ENCODE measurements at places on chromosomes 2 and 18. TPM values are rescaled to one million over a fixed set of nuclear protein-coding genes. Genes with fewer than 3 reads are reported as not detected.

Gene ATP6V1B1
- 0.74 TPM for total RNA-seq

GRCh38 chr2:33411765-33412164 is 64.7 kb upstream of the RASGRP3 start:
- DNase-seq = no peak

Gene CTLA4
- total RNA-seq = 0.37 TPM

Gene TXNDC2
- total RNA-seq = 0.12 TPM

- no peak for DNase-seq
Measured at GRCh38 chr2:43333656-43334144, 107.3 kb upstream of the ZFP36L2 start.

- no peak for DNase-seq
Measured at GRCh38 chr2:28173377-28173776, 219.3 kb upstream of the FOSL2 start.

GRCh38 chr2:233400961-233401360 is 46.7 kb downstream of the DGKD start:
- DNase-seq = no peak

Gene FSIP2
- not detected for total RNA-seq

GRCh38 chr18:48892146-48892855 is 58.5 kb downstream of the SMAD7 start:
- DNase-seq = no peak

Gene EFR3B
- 0.96 TPM for total RNA-seq

Gene RSAD2
- not detected for total RNA-seq

DNA sequence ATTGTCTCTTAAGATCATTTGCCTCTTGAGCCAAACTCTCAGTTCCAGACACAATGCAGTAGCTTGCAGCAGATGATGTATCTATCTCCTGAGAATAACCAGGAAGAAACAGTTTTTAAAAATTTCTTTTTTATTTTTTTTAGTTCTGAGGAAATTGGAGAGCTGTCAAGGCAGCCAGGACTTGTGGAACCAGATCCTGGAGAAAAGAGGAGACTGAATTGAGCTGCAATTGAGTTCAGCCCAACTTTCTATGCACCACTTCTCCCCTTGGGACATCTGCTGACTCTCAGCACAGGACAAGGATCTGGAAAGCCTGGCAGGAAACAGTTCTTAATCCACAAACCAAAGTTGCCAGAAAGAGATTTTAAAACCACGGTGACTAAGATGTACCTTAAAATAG is 13.5 kb upstream of the CSRNP3 start:
- no peak for DNase-seq

- DNase-seq = no peak
Measured at GRCh38 chr2:118169359-118170005, 81.2 kb downstream of the INSIG2 start.

Gene CXCR2
- 0.15 TPM for total RNA-seq

GRCh38 chr2:101480764-101481163 is 5.9 kb upstream of the RFX8 start:
- no peak for DNase-seq

- no peak for DNase-seq
Measured at GRCh38 chr18:45328811-45329210, 286.5 kb upstream of the SLC14A2 start.

DNA sequence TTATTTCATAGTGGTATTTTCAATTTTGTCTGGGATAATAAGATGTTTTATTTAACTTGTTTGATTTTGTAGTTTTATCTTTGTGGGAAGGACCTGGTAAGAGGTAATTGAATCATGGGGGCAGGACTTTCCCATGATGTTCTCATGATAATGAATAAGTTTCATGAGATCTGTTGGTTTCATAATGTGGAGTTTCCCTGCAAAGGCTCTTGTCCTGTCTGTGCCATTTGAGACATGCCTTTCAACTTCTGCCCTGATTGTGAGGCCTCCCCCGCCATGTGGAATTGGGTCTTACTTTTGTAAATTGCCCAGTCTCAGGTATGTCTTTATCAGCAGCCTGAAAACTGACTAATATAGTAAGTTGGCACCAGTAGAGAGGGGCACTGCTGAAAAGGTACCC is 77.8 kb upstream of the ARHGAP15 start:
- DNase-seq = no peak

- no peak for DNase-seq
Measured at GRCh38 chr2:20111311-20112131, 60.1 kb upstream of the LAPTM4A start.

Gene AFF3
- total RNA-seq = 0.61 TPM

DNA sequence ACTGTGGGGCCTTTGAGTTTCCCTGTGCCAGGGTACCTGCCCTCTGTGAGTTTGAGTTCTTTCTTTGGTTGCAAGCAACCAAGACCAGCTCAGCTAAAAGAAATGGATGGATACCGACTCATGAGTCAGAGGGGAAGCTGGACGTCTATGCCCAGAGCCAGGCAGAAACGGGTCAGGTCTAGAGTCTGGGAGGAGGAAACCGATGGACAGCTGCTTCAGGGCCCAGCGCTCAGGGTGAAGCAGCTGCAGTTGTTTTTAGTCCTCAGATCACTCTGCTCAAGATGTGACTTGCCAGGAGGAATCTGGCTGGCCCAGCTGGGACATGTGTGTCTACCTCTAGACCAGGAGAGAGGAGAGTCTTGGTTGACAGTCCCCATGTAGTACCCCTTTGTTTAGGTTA is 10.1 kb upstream of the TYMS start:
- no peak for DNase-seq

- no peak for DNase-seq
Measured at GRCh38 chr2:47065343-47065742, 89.8 kb downstream of the STPG4 start.

Gene TRABD2A
- total RNA-seq = 4.6 TPM

DNA sequence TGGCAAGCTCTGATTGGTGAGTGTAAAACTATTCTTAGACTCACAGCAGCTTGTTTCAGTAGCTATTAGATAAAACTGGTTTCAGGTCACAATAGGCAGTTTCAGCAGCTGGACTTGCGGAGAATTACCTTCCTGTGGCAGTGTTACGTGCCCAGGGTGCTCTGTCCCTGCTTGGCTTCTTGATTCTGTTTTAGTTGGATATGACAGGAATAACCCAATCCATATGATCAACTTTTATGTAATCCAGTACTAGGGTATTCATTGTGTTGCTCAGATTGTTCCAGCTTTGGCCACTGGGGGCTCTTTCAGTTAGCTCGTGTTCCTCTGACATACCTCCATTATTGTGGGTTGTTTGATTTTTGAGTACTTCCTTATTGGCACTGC is 43.1 kb downstream of the INPP4A start:
- peak; percentile 39 for DNase-seq

DNA sequence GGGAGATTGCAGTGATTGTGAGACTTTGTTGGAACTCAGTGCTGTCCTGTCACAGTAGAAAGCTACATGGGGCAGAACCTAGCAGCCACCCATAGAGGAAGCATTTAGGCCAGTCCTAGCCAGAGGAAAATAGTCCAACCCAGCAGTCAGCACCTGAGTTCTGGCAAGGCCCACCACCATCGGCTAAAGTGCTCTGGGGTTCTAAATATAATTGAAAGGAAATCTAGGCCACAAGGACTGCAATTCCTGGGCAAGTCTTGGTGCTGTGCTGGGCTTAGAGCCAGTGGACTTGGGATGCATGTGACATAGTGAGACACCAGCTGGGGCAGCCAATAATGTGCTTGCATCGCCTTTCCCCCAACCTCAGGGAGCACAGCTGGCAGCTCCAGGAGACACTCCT is 28.9 kb upstream of the ACTR2 start:
- DNase-seq = no peak

GRCh38 chr2:173346035-173346434 is 8.6 kb upstream of the CDCA7 start:
- DNase-seq = no peak

GRCh38 chr18:7748251-7749007 is 181.3 kb downstream of the PTPRM start:
- DNase-seq = no peak

Gene NEU4
- total RNA-seq = 0.34 TPM

GRCh38 chr2:186460465-186460864 is 25.6 kb upstream of the ZC3H15 start:
- DNase-seq = no peak

DNA sequence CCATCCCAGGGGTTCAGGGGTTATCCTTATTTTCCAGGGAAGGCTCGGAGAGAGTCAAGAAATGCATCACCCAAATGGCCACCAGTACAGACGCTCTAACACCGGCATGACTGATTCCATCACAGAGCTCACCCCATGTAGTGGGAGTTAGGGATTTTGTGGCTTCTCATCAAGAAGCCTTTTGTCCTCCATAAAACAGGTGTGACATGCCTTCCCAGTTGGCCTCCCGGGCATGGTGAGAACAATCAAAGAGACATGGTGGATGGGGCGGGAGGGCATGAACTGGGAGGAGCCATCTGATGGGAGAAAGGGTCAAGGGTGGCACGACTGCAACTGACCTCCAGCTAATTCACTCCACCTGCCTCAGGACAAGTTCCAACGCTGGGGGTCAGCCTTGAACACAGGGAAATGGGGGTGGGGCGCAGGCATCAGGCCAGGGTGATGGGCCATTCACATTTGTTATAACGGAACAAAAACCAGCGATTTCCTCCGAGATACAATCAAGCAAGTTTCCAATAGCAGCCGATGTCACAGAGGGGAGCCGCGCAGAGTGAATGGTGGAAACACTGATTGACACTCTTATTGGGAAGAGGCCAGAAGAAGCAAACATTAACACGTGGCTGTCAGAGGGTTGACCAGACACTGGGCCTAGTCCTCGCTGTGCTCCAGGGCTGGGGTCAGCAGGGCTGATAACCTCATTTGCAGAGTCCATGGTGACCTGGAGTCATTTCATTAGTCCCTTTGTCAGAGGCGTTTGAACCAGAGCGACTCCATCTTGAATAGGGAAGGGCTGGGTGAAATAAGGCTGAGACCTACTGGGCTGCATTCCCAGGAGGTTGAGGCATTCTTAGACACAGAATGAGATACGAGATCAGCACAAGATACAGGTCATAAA is 80.5 kb upstream of the HPCAL1 start:
- DNase-seq = no peak

Gene LOXHD1
- not detected for total RNA-seq

DNA sequence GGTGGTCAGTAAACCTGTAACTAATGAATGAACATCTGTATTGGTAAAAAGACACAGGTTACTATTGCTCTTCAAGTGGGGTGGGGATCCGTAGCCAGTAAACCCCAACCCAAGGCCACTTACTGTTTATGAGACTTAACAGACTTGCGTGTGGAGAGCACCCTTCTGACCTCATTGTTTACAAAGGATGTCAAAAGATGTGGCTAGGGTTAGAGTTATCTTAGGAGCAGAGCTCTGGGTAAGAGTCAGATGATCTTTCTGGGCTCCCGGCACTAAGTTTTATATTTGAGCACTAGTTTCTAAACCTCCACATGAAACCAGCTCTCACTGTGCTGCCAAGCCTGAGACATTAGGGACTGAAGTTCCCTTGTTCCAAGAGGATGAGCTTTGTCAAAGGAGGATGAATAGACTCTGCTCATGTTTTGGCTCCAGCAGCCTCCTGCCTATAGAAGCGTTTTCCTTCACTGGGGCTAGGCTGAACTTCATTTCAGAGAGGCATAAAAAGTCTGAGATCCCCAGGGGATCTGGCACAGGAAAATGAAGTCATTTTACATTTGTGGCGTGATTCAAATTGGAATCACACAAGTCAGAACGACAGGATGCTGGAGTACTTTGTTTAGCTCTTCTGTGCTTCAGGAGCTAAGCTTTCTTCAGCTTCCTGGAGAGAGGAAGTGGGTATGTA is 403.1 kb upstream of the TRIB2 start:
- no peak for DNase-seq

- no peak for DNase-seq
Measured at GRCh38 chr18:78838183-78838582, 141.4 kb upstream of the SALL3 start.

DNA sequence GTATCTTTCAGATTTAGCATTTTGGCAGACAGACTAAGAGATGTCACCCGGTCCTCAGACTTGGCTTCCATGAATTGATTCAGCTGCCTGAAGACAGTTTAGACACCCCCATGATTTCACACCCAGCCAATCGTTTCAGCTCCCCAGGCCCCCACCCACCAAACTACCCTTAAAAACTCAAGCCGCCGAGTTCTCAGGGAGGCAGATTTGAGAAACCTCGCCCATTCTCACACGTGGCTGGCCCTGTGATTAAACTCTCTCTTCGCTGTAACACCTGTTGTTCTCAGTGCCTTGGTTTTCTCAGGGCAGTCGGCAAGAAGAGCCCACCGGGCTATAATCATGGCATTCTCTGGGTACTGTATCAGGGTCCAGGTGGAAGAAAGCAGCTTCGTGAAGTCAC is 35.2 kb downstream of the UXS1 start:
- DNase-seq = no peak

DNA sequence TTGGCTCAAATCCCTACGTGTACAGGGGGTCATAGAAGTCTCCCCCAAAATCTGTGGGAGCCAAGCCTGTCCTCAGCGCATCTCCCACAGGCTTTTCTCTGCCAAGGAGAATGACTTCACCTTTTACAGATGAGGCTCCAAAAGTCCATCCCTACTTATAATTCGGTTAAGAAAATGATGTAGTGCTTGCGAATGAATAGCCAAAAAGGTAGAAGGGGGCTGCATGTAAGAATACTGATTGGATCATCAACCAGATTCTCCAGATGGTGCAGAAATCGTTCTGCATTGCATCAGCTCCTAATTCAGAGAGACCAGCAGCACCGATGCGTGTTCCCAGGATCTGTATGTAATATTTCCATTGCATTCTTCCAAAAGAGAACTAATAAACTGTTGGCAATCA is 91.9 kb downstream of the EPHA4 start:
- DNase-seq = no peak

Gene SLC16A14
- total RNA-seq = 7.9 TPM

GRCh38 chr18:21636769-21637168 is 24.7 kb downstream of the SNRPD1 start:
- DNase-seq = no peak

- no peak for DNase-seq
Measured at GRCh38 chr2:168006498-168006897, 240.9 kb downstream of the STK39 start.

GRCh38 chr2:88747990-88748389 is 56.5 kb downstream of the RPIA start:
- no peak for DNase-seq

DNA sequence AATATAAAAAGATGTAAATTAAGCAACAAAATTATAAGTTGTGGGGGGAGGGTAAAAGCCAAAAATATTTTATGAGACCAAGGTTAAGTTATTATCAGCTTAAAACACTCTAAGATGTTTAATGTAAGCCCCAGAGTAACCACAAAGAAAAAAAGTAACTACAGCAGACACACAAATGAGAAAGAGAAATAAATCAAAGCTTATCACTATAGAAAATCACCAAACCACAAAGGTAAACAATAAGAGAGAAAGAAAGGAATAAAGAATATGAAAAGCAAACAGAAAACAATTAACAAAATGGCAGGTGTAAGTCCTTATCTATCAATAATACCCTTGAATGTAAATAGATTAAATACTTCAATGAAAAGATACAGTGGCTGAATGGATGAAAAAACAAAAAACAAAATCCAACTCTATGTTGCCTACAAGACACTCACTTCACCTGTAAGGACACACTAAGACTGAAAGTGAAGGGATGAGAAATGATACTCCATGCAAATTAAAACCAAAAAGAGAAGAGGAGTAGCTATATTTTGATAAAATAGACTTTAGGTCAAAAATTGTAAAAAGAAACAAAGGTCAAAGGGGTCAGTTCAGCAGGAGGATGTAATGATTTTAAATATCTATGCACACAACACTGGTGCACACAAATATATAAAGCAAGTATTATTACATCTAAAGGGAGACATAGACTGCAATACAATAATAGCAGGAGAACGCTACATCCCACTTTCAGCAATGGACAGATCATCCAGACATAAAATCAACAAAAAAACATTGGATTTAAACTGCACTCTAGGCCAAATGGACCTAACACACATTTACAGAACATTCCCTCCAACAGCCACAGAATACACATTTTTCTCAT is 80.7 kb downstream of the PTPN2 start:
- DNase-seq = no peak

All from HCT116 (cell line).